ENCODE measurements at places on chromosomes 16 and 17.

- DNase-seq: no peak
Observed at GRCh38 chr17:76262732-76263344, 2.3 kb upstream of the UBALD2 start.

GRCh38 chr17:58409432-58409831 lies 7.9 kb downstream of the RNF43 start:
- no peak for DNase-seq

DNA sequence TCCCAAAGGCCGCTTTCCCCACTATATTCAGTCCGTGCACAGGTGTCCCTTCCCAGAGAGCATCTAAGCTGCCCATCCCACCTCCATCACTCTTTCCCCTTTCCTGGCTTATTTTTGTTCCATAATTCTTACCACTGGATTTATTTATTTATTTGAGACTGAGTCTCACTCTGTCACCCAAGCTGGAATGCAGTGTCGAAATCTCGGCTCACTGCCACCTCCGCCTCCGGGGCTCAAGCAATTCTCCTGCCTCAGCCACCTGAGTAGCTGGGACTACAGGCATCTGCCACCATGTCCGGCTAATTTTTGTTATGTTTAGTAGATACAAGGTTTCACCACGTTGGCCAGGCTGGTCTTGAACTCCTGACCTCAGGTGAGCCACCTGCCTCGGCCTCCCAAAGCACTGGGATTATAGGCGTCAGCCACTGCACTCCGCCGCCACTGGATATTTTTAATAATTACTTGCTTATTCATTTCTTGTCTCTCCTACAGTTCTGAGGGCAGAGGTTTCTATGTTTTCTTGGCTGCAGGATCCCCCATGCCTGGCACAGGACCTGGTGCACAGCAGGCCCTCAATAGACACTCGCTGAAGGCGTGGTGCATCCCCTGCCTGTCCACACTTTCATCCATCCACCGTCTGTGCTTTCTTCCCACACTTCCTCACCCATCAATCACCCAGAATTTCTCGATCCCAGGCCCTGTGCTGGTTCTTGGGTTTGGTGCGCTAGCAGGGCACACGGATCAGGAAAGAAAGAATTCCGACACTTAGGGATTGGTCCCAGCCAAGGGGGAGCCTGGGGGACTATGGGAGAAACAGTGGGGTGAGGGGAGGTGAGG lies 9.9 kb upstream of the ADGRG1 start:
- DNase-seq: no peak

DNA sequence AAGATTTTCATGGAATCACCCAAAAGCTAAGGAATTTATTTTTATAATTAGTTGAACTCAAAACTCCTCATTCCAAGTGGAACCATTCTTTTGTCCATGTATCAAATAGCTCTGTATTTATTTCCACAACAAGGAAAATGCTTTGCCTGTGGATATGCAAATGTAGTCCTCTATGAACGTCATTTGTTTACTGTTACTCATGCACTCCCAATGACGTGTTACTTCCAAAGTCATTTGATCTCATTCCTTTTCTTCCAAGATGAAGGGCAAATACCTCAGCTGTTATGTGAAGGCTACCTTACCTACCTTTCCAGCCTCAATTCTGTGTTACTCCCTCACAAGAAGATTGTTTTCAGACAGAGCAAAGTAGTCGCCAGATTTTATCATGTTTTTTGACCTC lies 83.7 kb downstream of the ITFG1 start:
- no peak for DNase-seq

DNA sequence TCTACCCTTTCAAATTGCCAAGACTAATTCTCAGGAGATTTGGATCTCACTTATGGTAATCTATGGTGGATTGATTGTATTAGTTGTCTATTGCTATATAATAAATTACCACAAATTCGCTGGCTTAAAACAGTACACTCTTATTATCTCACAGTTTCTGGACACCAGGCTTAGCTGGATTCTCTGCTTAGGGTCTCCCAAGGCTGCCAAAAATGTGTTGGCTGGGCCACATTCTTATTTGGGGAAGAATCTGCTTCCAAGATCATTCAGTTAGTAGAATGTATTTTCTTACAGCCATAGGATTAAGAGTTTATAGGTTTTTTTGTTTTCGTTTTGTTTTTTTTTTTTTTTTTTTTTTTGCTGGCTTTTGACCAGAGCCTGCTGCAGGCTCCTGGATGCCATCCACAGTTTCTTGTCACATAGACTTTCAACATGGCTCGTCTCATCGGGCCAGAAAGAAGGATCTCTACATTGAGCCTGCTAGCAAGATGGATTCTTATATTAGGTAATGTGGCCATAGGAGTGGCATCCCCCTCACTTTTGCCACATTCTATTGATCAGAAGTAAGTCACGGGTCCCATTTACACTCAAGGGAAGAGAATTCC lies 415.3 kb downstream of the KIF2B start:
- DNase-seq: no peak

- DNase-seq: no peak
Observed at GRCh38 chr17:39969375-39969774, 6.6 kb downstream of the GSDMA start.

GRCh38 chr16:1729026-1729425 lies 23.0 kb downstream of the MAPK8IP3 start:
- DNase-seq: no peak

DNA sequence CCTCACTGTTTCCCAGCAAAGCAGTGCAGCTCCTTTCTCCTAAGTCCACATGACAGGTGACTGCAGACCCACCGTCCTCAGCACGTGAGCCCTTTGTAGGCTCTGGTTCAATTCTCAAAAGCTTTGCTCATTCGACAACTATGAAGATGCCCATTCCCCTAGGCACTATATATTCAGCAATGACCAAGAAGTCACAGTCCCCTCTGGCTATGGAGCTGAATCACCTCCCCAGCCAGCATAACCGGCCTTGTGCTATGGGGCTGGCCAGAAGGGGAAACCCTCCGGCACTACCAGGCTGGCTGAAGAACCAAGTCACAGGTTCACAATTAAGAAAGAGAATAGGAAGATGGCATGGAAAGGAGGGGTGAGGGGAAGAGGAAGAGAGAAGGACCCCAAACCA lies 139.7 kb downstream of the WSCD1 start:
- no peak for DNase-seq

- DNase-seq: no peak
Observed at GRCh38 chr16:70490261-70490660, 33.1 kb downstream of the COG4 start.

DNA sequence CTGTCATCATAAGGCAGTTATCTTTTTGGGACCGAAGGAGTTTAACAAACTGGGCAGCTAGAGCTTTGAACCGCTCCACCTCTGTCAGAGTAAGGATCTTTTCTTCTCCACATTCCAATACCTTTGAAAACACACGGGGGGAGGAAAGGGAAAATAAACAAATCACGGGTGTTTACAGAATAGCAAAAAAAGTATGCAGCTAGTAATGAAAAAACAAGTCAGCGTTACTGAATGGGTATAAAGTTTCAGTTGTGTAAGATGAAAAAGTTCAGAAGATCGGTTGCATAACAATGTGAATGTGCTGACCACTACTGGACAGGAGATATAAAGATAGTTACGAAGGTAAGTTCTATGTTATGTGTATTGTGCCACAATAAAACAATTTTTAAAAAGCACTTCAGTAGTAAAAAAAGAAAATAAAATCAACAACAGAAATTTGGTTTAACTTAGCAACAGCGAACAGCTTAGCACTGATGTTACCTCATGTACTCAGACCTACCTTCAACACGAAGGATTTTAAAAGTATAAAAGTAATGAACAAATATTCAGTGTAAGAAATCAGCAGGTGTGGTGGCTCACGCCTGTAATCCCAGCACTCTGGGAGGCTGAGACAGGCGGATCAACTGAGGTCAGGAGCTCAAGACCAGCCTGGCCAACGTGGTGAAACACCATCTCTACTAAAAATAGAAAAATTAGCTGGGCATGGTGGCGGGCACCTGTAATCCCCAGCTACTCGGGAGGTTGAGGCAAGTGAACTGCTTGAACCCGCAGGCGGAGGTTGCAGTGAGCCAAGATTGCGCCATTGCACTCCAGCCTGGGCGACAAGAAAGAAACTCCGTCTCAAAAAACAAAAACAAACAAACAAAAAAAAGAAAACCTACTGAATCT lies 34.3 kb downstream of the MARF1 start:
- DNase-seq: no peak

DNA sequence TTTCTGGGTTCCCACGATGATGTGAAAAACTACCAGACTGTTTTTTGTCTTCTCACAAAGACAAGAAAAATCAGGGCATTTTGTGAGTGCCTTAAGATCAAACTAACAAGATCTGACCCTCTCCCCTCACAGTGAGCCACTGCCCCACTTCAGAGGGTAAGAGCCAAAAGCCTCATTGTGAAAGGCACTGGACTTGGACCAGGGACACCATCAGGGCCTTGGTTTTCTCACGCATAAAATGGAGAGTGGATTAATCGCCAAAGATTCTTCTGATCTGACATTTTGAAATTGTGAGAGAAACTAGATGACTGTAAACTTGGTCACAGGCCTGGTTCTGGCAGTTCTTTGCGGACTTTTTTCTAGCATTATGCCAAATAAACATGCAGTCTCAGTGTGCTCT lies 21.0 kb upstream of the ENDOV start:
- DNase-seq: no peak

DNA sequence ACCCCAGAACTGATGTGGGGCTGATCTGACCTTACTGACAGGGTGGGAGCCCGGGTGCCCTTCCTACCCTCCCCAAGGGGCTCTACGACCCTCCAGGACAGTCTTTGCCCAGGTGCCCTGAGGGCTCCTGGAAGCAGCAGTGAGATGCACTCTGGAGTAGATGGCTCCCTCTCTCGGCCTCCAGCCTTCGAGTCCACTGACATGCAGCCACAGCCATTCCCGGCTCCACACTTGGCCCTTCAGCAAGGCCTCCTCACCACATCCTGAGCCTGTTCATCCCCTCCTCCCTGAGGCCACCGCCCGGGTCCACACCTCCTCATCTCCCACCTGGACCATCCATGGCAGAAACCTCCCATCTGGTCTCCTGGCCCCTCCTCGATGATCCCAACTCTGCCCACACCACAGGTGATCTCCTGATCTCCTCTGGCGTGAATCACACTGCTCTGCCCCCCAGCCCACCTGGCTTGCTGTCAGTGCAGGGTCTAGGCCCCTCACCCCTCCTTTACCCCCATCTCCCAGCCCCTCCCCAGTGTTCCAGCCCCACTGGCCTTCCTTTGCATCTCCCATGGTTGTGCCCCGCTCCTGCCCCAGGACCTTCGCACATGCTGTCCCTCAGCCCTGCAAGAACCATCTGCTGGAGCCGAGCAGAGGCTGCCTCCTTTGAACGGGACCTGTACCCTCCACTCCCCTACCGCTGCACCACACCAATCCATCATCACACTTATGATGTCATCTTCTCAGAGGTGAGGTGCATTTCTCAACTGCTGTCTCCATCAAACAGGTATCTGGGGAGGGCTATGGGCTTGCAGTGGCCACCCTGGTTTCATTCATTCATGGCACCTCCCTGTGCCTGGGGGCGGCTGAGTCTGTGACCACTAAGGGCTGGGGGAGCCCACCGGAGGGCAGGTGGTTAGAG lies 44.7 kb downstream of the SOCS1 start:
- no peak for DNase-seq

DNA sequence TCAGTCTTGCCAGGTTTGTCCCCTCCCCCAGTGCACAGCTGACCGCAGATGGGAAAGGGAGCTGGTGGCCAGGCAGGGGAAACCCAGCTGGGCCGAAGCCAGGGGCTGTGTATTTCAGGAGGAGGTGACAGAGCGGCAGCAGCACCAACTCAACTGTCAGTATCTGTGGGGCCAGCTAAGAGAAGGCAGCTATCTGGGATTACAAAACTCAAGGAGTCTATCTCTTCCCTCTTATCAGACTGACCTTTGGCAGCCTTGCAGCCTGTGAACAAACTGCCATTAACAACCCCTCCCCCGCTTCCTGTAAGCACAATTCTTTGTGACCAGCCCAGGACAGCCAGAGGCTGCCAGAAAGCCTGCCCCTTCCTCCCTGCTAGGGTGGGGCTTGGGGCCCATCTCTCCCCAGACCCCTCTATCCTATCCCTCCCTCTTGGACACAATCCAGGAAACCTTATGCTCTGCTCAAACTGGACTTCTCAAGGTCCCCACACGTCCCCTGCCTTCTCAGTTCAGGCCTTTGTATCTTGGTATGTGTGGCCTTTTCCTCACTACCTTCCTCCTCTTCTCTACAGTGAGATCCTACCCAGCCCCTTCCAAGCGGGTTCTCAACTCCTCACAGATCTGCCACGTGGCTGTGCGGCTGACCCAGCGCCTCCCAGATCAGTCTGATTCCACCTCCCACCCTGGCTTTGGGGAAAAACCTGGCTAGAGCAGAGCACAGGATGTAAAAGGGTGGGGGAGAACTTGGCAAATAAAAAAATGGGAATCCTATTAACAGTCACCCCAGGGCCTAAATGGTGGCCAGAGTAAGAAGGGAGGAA lies 10.5 kb downstream of the ST3GAL2 start:
- DNase-seq: no peak

GRCh38 chr16:57773655-57774295 lies 28.5 kb downstream of the KIFC3 start:
- no peak for DNase-seq

GRCh38 chr16:70604407-70605282 lies 41.7 kb upstream of the IL34 start:
- no peak for DNase-seq

GRCh38 chr16:48435318-48435680 lies 50.1 kb upstream of the SIAH1 start:
- DNase-seq: no peak

GRCh38 chr16:73616166-73616753 lies 568.3 kb upstream of the ZFHX3 start:
- no peak for DNase-seq

DNA sequence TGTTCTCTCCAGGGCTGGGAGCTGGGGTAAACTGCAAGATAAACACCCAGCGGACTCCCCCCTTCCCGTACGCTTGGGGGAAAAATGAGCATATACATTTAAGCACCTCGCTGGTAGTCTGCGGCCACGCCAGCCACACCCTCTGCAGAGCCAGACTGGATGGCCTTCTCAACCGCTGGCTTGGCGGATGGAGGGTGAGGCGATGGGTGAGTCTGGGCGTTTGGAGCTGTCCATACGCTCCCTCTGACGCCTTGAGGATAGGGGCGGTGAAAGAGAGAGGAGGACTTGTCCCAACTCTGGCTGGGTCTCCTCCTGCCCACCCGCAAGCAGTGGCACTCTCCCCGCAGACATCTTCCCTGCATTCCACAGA lies 1.0 kb downstream of the ITGA3 start:
- peak; percentile 55 for DNase-seq

DNA sequence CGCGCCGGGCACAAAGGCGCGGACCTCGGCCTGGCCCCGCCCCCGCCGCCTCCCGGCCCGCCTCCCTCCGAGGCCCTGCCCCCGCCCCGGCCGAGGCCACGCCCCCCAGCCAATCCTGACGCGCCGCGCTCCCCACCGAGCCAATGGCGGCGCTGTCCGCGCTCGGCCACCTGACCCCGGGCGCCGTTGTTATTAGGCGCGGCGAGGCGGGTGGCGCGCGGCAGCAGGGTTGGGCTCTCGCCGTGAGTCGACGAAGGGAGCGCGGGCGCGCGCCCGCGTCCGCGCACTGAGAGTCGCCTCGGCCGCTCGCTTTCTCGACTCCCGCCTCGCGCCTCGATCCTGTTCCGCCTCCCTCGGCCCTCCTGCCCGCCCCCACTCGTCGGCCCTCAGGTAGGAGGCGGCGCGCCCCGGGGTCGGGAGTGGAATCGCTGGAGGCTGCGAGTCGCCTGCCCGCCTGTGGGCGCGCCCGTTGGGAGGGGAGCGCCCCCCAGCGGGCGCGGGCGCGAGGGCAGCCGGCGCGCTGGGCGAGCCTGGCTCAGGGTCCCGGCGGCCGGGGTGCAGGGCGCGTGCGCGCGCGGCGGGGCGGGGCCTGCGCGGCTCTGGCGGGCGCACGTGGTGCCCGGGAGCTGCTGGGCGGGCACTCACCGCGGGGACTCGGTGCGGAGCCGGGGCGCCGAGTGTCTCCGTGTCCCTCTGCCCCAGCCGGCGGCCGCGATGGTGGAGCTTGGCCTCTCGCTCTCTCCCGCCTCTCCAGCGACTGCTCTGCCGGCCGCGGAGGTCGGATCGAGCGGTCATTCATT lies 405 bp upstream of the CBLN1 start:
- DNase-seq: no peak
